CD4-positive, alpha-beta memory T cell (primary cell): ENCODE measurements at places on chromosomes 3 and 15. TPM values are rescaled to one million over a fixed set of nuclear protein-coding genes. Genes with fewer than 3 reads are reported as not detected.

DNA sequence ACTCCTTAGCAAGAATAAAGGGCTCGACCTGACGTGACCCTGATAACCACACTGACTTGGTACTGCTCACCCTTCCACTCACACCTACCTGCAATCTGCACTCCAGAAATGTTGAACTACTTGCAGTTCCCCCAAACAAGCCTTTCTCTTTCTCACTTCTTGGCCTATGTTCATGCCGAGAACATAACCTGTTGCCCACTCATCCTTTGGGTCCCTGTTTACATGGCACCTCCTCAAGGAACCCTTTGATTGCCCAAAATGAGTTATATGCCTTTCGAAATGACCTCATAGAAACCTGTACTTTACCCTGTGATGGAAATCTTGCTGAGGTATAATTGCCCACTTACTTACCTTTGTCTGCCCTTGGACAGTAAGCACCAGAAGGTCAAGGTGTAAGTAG, 96.2 kb downstream of the TMCO5A start:
- DNase-seq: no peak

- DNase-seq: no peak
These were observed 62.9 kb upstream of the PTX3 start for GRCh38 chr3:157373783-157374182.

SPRED1 gene
- 0.49 TPM for total RNA-seq

- no peak for DNase-seq
These were observed 79.5 kb upstream of the EPHB3 start for GRCh38 chr3:184481984-184482671.

MITF gene
- 1.5 TPM for total RNA-seq

GRCh38 chr15:34976743-34977142, 7.2 kb upstream of the AQR start:
- no peak for DNase-seq

DNA sequence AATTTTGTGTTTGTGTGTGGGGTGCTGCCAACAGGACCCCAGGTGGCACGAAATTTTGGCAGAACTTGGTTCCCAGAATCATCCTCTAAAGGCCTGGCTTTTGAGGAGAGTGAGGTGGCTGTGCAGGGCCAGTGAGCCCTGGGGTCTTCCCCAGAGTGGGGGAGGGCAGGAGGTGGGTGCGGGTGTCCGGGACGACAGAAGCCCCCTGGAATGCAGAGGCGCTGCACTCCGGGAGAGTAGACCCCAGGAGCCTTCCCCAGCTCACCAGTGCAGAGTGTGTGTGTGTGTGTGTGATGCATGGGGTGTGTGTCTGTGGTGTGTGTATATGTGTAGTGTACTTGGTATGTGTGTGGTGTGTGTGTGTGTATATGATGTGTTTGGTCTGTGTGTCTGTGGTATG, 44.4 kb upstream of the SEC13 start:
- no peak for DNase-seq

- DNase-seq: no peak
These were observed 5.6 kb upstream of the RHOV start for GRCh38 chr15:40879609-40880008.

DNA sequence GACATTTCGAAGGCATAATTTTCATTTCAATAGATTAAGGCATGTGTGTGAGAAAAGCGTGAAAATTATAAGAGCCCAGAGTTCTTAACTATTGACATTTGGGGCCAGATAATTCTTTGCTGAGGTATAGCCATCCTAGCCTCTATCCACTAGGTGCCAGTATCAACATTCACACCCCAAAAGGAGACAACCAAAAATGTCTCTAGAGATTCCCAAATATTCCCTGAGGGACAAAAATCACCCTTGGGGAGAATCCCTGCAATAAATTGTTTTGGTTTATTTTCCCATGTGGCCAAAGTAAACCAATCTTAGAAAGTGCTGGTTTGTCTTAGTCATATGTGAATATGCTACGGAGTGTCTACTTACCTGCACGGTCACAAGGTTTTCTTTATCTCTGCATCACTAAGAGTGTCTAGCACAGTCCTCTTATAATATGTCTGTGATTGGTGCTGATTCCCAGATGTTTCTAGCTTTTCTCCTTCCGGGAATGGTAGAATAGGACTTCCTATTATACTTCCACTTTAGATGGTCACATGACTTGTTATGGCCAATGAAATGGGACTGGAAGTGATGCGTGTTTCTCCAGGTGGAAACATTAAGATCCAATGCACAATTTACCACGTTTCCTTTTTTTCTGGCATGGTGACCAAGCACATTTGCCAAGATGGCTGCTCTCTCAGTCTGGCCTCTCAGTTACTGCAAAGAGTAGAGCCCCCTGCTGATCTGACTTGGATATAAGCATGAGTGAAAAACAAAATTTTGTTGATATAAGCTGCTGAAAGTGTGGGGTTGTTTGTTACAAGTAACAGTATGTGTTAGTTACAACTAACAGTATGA, 8.0 kb upstream of the KBTBD8 start:
- DNase-seq: no peak

DNA sequence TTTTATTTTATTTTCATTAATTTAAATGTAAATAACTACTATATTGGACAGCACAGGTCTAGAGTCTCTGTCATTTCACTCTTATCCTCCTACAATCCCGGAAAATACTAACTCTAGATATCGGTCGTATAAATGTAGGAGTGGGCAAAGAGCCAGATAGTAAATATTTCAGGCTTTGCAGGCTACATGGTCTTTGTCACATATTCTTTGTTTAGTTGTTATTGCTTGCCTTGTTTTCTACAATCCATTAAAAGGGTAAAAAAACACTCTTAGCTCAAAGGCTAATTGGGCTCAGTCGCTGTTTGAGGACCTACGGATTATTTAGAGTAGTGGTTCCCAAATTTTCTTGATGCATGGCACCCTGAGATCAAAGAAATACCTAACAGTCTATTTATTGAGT, 1.7 kb downstream of the KNL1 start:
- no peak for DNase-seq

GRCh38 chr3:57252404-57252803, 24.9 kb downstream of the APPL1 start:
- no peak for DNase-seq

- DNase-seq: no peak
These were observed 24.8 kb downstream of the EFCC1 start for GRCh38 chr3:129025691-129026435.

- no peak for DNase-seq
These were observed 38.8 kb downstream of the BSN start for GRCh38 chr3:49593041-49593440.

DNA sequence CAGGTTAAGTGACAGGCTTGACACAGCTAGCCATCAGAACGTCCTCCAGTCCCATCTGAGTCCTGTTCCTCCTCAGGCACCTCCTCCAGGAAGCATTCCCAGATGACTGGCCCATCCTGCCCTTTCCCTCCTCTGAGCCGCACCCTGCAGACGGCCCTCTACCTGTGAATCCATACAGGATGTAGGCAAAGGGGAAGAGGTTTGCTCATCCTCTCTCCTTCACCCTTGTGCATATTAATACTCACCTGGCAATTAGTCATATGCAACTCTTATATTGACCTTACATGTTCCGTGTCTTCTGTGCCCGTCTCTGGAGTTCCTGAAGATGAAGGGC, 61.9 kb downstream of the SMAD3 start:
- DNase-seq: no peak

DNA sequence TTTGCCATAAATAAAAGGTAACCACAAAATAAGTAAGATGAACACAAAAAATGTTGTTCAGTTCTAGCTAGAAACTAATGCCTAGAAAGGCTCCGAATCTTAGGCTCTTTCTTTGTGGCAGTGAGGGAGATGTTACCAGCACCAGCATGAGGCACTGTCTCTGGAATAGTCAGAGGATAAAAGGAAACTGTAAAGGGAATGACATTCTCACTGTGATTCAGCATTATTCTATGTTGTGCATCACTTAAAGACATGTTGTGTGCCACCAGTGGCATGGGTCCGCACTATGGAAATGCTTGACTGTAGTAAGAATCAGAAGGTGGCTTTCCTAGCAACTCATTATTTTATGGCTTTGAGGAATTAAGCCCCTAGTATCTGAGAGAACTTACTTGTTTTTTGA, 70.8 kb downstream of the SEC22A start:
- no peak for DNase-seq

GRCh38 chr15:42582569-42583375, 7.4 kb downstream of the STARD9 start:
- DNase-seq: no peak

GHSR gene
- not detected for total RNA-seq

DNA sequence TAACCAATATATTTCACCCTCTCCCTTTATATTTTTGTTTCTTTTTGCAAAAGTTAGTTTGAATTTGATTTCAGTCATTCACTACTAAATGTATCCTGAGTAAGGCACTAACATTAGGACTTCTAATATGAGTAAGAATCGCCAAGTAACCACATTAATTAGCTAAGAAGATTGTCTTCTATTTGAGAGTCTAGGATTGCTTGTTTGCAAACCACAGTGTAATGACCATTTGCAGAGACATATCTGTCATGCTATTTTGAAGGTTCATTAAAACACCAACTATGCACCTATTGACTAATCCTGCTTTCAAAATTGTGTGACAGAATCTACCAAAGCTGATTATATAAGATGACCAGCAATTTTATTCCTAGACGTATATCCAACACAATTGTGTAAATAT, 5.3 kb upstream of the EID1 start:
- DNase-seq: no peak
